ENCODE measurements at places on chromosomes 4 and X.

DNA sequence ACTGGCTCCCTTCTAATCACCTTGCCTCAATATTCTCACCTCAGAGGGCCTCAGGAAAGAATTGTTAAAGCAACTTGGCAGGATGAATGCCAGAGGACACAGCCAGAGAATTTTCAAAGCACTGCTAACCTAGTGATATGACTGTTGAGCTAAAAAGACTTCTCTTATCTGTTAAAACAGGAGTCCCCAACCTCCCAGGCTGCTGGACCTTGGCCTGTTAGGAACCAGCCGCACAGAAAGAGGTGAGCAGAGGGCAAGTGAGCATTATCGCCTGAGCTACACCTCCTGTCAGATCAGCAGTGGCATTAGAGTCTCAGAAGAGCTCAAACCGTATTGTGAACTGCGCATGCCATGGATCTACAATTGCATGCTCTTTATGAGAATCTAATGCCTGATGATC lies 1.7 kb upstream of the KCNE5 start:
- no peaks in the 10 kb centered on the region for H3K4me1 ChIP-seq
- no peak overlapping the region for H3K4me3 ChIP-seq
- no peaks in the 10 kb centered on the region for H3K36me3 ChIP-seq
- no peaks in the 10 kb centered on the region for H3K27me3 ChIP-seq

DNA sequence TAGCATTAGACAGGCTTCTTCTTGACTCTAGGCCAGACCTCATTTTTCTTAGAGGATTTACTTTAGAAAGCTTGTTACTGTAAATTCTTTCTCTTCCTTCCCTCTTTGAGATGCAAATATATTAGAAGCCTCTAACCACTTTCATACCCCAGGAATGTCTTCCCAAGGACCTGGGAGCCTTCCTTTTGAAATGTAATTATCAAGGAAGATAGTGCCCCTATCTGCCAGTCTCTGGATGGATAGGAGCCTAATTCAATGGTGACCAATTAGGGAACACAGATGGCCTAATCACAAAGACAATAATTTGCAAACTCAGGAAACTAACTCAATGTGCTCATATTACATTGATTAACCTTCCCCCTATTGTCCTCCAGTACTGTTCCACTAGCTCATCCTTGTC lies 145.6 kb upstream of the DCAF8L1 start:
- no peak for DNase-seq
- H3K36me3 ChIP-seq: no peaks in the 10 kb centered on the region
- no peaks in the 10 kb centered on the region for H3K4me1 ChIP-seq
- no peak overlapping the region for H3K4me3 ChIP-seq

GRCh38 chr4:7105276-7105675 lies 37.4 kb upstream of the GRPEL1 start:
- no peaks in the 10 kb centered on the region for H3K36me3 ChIP-seq
- no peaks in the 10 kb centered on the region for H3K27me3 ChIP-seq
- H3K27ac ChIP-seq: no peak overlapping the region
- DNase-seq: no peak
- no peak overlapping the region for H3K4me3 ChIP-seq

GRCh38 chrX:44943007-44943406 lies 70.0 kb downstream of the KDM6A start:
- H3K36me3 ChIP-seq: no peaks in the 10 kb centered on the region
- no peak for DNase-seq
- no peaks in the 10 kb centered on the region for H3K27me3 ChIP-seq

- H3K4me1 ChIP-seq: no peaks in the 10 kb centered on the region
- H3K27me3 ChIP-seq: no peaks in the 10 kb centered on the region
- no peak for DNase-seq
- H3K36me3 ChIP-seq: peaks cover 17% of the 10 kb centered on the region
- no peak overlapping the region for H3K4me3 ChIP-seq
These were observed 8.1 kb downstream of the NEK1 start for GRCh38 chr4:169604131-169604900.

DNA sequence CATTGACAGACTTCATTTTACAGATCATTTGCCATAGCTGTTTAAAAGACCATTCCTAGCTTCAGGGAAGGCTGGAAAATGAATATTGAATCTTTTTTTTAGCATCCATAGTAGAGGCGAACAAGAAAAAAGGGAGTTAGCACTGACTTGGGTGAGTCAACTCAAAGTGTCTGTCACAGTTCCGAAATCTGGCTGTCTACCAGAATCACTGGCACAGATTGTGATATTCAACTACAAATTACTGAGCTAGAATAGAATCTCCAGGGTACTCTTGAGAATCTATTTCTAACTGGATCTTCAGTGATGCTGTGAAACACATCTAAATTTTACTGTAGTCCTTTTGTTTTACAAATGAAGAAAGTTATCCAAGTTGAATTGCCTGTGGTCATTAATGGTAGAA lies 31.5 kb downstream of the SEC24B start:
- no peaks in the 10 kb centered on the region for H3K27me3 ChIP-seq
- no peak overlapping the region for H3K4me3 ChIP-seq
- no peak overlapping the region for H3K27ac ChIP-seq
- no peak for DNase-seq
- peaks cover 5% of the 10 kb centered on the region for H3K4me1 ChIP-seq

DNA sequence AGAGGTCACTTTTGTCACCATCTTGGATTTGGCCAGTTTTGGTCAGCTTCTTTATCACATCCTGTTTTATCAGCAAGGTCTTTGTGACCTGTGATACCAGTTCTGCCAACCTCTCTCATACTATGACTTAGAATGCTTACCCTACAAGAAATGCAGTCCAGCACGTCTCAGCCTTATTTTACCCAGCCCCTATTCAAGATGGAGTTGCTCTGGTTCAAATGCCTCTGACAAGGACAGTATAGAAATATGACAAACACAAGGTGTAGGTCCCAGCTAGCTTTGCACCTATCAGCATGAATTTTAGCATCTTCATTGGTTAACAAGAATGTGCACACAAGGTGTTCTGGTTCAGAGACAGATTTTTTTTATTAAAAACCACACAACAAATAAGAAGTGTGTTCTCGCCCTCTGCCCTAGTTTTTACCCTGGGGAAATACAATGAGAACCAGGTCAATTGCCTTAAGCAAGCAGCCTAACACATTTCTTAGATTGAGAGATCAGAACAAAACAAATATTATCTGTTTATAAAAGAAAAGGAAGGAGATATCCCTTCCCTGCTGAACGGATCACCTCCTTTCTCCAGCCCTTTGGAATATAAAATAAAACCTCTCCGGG lies 962.3 kb upstream of the PRKX start:
- H3K27ac ChIP-seq: no peak overlapping the region
- no peak overlapping the region for H3K4me3 ChIP-seq
- H3K4me1 ChIP-seq: no peaks in the 10 kb centered on the region
- no peaks in the 10 kb centered on the region for H3K27me3 ChIP-seq

GRCh38 chr4:107725281-107725859 lies 5.3 kb upstream of the PAPSS1 start:
- H3K4me3 ChIP-seq: no peak overlapping the region
- H3K4me1 ChIP-seq: no peaks in the 10 kb centered on the region
